D721Med (cell line): ENCODE measurements at places on chromosomes 2 and 18.

DNA sequence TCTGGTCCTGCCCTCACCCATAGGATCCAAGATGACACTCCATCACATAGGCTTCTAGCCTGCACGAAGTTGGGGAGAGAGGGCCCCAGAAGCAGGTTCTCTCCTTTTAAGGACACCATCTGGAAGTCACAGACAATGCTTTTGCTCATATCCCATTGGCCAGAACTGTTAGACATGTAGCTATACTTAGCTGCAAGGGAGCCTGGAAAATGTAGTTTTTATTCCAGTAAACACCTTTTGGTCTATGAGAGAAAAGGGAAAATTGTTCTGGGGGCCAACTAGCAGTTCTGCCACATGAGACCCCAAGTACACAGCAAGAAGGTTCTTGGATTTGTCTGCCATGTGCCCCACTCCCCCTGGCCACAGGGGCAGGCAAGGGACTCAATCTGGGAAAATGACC, 206.1 kb downstream of the ZFP36L2 start:
- no peak for DNase-seq

DNA sequence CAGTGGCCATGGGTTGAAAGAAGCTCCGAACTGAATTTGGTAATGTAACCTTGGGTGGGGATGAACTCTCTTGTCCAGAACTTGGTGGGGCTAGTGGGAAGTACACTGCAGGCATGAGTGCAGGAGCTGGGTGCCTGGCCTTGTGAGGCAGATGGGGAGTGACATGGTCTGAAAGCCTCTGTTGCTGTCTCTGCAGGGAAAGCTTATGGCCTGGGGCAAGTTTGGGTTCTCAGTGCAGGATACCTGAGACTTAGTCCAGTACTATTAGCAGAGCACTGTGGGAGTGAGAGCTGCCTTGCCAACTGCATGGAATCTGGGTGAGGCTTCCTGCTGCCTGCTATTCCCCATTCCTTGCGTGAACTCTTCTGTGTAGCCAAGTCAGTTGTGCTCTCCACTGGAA, 1620.9 kb upstream of the NXPH2 start:
- no peak for DNase-seq

- no peak for DNase-seq
Measured at GRCh38 chr2:217827430-217828201, 175.2 kb downstream of the TNS1 start.

DNA sequence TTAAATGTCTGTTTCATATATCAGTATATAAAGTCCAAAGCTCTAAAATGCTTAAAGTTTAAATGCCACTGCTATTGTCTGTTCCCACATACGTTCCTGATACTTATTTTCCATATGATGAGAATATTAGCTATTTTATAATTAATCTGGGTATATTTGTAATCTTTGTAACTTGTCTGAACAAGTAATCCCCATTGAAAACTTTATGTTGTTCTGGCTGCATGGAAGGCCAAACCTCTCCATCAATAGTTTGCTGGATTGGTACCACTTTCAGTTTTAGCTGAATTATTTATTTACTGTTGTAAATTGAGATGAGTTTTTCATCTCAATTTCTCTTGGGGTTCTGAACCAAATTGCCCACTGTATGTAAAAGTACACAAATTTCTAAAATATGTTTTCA, 1.5 kb downstream of the MBD5 start:
- DNase-seq = no peak

GRCh38 chr18:54278615-54279014, 9.3 kb downstream of the POLI start:
- DNase-seq = no peak

DNA sequence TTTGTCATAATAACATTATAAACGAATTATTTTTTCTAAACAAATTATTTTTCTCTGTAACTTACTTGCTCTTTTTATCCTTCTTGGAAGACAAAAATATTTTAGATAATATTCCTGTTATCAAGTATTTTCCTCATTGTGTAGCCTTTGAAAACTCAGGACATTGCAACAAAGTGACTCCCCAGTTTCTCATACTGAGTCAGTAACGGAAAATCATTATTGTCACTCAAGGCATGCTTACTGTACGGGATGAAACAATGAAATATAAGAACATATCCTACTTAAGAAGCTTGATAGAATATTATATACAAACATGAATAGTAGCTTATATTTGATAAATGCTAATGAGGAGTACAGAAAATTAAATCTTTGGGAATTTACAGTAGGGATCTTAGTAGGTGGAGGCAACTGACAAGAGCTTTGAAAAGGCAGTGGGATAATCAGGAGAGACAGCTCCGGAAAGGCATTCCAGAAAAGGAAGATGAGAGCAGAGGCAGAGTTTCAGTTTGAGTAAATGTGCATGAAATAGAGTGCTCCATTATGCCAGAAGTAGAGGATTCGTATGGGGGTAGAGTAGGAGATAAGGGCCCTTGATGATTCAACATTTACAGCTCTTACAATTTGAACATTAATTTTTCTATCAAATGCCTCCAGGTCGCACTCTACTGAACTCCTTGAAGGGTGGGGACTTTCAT, 14.0 kb upstream of the YES1 start:
- DNase-seq = no peak

DNA sequence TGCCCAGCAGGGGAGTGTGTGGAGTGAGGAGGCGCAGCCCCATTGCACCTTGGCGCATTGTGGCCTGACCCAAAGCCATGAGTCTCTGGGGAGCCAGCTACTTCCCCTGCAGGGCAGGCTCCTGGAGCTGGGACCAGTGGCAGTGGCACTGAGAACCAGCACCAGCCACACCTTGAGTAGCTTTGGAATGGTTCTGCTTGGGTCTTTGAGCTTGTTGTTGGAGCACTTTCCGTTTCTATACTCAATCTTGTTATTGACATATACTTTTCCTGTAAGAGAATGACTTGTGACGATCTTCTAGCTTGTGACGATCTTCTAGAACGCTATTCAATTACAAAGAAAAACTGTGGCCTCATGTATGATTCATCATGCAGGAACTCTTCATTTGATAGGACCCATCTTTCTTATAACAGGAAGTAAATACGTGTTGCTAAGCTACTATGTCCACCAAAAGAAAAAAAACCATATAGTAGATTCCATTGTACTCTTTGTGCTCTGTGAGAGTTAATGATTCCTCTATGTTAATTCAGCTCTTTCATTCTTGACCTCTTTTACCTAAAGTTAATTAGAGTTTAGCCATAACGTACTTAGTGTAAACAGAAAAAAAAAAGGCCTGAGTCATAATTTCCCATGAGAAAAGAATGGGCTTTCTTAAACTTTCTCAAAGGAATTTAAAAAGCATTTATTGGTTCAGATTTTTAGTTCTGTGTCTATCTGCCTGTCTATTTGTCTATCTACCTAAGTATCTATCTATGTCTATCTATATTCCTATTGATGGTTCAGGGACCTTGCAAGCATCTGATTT, 113.1 kb downstream of the GATA6 start:
- no peak for DNase-seq

GRCh38 chr18:55927831-55928230, 339.8 kb upstream of the TCF4 start:
- no peak for DNase-seq

- no peak for DNase-seq
Measured at GRCh38 chr2:41040782-41041520, 589.1 kb upstream of the SLC8A1 start.

GRCh38 chr2:136206613-136207012, 88.7 kb upstream of the CXCR4 start:
- DNase-seq = no peak

- DNase-seq = no peak
Measured at GRCh38 chr2:158782616-158783015, 12.5 kb upstream of the DAPL1 start.

GRCh38 chr2:66814916-66815315, 380.0 kb downstream of the MEIS1 start:
- DNase-seq = no peak

DNA sequence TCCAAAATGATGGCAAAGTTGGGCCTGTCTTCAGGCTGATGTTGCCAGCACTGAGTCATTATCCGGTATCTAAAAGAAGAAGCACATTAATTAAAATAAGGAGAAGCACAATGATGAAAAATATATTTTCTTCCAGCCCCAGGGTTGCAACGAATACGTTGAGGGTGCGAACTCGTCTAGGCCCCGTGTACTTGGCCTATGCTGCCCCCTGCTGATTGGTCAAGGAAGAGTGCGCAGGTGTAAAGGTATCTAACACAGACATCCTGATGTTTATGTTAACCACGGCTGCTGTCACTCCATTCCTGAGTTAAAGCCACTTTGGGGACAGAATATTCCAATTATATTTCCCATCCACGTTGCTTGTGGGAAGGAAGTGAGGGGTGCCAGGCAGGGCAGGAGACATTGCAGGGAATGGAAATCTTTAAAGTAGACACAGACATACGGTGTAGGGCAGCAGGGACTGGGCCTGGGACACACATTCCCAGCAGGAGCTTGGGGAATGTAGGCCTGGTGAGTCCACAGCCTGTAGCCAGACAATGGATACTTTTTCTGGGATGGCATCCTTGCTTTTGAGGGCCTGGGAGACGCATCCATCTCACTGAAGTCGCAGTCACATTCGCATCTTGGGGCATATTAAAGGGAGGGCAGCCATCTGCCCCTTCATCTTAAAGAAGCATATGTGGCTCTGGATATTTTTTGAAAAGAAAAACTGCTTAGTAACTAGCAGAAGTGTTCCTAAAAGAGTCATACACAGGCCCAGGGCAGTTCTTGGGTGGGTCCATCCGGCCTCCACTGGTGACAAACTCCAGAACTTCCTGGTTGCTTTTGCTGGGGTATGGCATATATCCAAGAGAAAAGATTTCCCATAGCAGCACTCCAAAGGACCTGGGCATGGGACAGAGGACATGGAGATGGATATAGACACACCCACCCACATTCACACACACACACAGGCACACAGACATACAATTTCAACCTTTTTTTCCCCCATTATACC, 81.9 kb downstream of the CLIP4 start:
- DNase-seq = no peak

GRCh38 chr2:202831242-202832220, 40.0 kb downstream of the ICA1L start:
- no peak for DNase-seq

- DNase-seq = no peak
Measured at GRCh38 chr2:231680992-231681852, 27.1 kb upstream of the PTMA start.

- DNase-seq = no peak
Measured at GRCh38 chr2:85428343-85428881, 9.9 kb downstream of the SH2D6 start.

GRCh38 chr2:100018341-100019193, 123.8 kb downstream of the AFF3 start:
- DNase-seq = no peak

DNA sequence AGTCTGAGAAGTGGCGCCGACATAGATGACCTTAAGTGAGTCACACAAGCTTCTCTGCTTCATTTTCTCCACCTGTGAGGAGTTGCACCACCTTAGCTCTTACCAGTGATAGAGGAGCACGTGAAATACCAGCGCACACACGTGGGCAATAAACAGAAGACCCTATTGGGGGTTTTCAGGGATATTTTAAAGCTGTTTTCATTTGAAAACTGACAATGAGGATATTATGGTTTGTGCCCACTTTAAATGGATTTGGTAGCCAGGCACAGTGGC, 47.3 kb upstream of the FZD7 start:
- no peak for DNase-seq
